ENCODE measurements at places on chromosomes 16 and 17. TPM values are rescaled to one million over a fixed set of nuclear protein-coding genes. Genes with fewer than 3 reads are reported as not detected.

Gene PRRT2
- 0.98 TPM for total RNA-seq

Gene SLC16A3
- total RNA-seq, result 140 TPM

Gene IRX6
- total RNA-seq, result not detected

Gene ZNF423
- total RNA-seq, result not detected

Gene KRT24
- not detected for total RNA-seq

Gene CDRT15L2
- not detected for total RNA-seq

Gene ZG16B
- total RNA-seq, result 2.3 TPM

Gene SHISA9
- total RNA-seq, result not detected

DNA sequence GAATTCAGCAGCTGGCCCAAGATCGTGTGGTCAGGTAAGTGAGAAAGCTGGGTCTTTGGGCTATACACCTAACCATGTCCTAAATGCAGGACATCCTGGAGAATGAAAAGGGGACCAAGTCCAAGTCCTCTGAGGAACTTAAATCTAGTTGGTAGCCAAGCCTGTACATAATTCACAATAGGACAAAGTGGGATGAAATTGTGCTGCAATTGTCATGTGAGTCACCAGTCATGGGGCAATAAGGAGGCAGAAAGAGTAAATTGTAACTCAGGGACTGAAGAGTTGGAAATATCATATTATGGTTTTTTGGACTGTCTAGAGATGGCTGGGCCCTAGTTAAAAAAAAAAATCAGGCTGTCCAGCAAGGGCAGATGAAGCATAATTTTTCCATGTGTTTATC is 202.6 kb downstream of the CYLD start:
- no peak for DNase-seq

GRCh38 chr16:7088711-7089110 is 243.9 kb upstream of the RBFOX1 start:
- no peak for DNase-seq

- no peak for DNase-seq
These were observed 893 bp upstream of the ODF4 start for GRCh38 chr17:8338753-8339140.

DNA sequence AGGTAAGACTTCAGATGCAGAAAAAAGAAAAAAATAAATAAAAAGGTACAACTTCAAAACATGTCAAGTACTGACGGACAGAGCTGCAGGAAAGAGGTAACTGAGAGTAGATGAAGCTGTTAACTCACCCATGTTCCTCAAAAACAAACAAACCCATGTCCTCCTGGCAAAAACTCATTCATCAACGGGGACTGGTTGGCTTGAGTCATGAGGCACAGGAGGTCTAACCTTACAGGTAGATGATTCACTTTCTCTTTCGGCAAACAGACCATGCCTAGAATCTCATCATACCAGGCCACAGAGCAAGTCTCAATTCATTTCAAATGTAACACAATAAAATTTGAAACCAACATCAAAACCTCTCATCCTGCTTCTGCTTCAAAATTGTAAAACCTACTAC is 12.3 kb upstream of the FASN start:
- DNase-seq, result peak; percentile 36

DNA sequence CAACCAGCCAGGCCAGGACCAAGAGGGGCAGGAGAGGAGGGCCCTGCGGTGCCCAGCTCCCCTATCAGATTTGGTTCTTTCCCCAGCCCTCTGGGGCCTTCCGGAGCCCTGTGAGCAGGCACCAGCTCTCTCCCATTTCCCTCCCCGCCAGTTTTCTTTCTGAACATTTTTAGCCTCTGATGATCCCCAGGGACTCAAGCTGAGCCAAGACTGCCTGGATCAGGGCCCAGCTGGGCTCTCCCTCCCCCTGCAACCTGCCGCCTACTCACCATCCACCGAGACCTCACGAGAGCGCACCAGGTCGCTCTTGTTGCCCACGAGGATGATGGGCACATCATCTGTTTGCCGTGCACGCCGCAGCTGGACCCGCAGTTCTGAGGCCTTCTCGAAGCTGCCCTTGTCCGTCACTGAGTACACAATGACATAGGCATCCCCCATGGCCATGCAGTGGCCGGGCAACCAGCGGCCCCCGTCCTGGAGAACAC is 2.0 kb downstream of the RRAD start:
- DNase-seq, result no peak

DNA sequence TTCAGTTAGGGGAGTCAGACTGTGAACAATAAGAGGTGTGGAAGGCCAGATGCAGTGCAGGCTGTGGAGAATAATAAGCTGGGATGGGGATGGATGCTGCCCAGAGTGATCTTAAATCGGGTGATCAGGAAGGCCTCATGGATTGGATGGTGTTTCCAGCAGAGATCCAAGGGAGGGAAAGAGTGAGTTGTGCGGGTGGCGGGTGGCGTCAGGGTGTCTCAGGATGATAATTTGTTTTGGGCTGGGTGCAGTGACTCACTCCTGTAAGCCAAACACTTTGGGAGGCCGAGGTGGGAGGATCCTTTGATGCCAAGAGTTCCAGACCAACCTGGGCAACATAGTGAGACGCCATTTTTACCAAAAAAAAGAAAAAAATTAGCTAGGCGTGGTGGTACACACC is 7.9 kb downstream of the CLUAP1 start:
- no peak for DNase-seq

DNA sequence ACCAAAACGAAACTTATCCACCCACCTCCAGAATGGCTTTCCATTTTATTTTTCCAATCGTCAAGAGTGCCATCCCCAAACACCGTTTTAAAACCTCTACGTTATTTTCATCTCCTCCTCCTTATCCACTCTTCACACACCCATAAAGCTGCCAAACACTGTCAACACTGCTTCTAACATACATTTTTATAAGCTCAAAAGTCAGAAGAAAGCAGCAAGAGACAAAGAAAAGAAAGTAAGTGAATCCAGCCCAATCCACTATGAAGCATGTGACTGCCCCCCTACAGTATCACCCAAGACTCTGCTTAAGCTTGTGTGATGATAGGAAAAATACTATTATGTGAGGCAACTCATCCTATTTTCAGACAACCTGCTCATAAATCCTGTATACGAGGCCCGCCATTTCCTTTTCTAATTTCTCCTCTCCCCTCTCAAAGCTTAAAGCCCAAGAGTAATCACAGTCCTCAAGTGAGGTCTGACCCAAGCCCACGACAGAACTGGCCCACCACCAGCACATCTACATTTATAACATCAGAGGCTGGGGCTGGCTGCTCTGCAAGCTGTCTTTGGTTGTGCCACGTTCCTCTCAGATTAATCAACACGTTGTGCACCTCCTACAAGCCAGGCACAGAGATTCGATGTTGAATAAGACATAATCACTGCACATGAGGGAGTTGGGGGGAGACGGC is 16.3 kb downstream of the USP31 start:
- DNase-seq, result no peak

- DNase-seq, result no peak
These were observed 159.6 kb downstream of the PRKCA start for GRCh38 chr17:66462010-66462409.

DNA sequence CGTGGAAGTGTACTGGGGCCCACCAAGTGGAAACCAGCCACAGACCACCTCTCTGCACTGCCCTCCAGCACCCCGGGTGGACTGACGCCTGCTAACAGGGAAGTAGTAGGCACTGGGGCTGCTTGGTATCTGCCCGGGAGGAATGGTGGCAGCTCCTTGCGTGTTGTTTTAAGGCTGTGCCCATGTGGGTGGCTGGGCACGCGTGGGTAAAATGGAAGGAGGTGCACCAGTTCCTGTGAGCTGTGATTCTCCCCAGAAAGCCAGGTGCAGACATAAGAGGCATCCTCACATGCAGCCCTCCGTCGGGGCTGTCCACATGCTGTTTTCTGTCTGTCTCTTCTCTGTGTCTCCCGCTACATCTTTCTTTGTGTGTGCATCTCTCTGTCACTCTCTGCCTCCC is 122.3 kb downstream of the ENGASE start:
- DNase-seq, result no peak

All from activated CD4-positive, alpha-beta T cell treated with anti-CD3 and anti-CD28 coated beads, Interleukin-2, amount 10 ng/mL, durations not matched to agents 7 days and 5 days (primary cell).